ENCODE measurements at places on chromosomes 5 and 9. TPM values are rescaled to one million over a fixed set of nuclear protein-coding genes. Genes with fewer than 3 reads are reported as not detected.

Gene SPINK7
- not detected for total RNA-seq

Gene MEGF9
- total RNA-seq: 18.9 TPM

Gene LAMC3
- total RNA-seq: 2.3 TPM

Gene TMEM174
- total RNA-seq: not detected
